ENCODE measurements at places on chromosomes 3 and 15.

- no peak for DNase-seq
These were observed 20.8 kb upstream of the APH1B start for GRCh38 chr15:63256433-63257274.

GRCh38 chr3:141402476-141403171 is 34.3 kb downstream of the ZBTB38 start:
- DNase-seq = peak; percentile 8

DNA sequence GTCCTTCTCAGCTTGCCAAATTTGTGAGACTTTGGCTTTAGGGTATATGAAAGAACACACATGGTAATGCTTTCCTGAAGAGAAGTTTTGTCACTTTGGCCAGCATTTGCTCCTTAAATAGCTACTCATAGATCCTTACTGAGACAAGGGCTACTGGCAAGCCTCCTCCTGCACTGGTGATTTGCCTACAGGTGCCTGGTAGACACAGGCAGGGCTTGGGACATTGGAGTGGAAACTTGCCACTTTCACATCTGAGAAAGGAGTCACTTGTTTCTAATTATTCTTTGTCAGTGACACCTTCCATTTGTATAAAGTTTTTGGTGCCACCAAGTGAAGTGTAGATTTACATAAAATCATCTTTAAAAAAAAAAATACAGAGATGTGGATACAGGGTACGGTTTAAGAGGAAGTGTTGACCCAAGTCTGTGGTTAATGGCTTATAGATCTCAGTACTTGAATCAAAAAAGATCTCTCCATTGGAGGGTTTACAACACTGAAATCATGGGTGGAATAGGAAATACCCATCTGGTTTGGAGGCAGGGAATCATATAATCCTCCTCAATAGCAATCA is 132.8 kb upstream of the GADL1 start:
- no peak for DNase-seq

- no peak for DNase-seq
These were observed 79.5 kb downstream of the SEMA6D start for GRCh38 chr15:47796830-47797229.

GRCh38 chr3:195182470-195182795 is 88.5 kb downstream of the XXYLT1 start:
- DNase-seq = no peak

- no peak for DNase-seq
These were observed at the start of gene SV2B for GRCh38 chr15:91099995-91100813. Gene SV2B (plus strand): TSS chr15:91100257. CDS start chr15:91226264, 126,007 bp downstream.

- DNase-seq = peak; percentile 33
These were observed 92.0 kb downstream of the SNRK start for GRCh38 chr3:43378066-43378935.

DNA sequence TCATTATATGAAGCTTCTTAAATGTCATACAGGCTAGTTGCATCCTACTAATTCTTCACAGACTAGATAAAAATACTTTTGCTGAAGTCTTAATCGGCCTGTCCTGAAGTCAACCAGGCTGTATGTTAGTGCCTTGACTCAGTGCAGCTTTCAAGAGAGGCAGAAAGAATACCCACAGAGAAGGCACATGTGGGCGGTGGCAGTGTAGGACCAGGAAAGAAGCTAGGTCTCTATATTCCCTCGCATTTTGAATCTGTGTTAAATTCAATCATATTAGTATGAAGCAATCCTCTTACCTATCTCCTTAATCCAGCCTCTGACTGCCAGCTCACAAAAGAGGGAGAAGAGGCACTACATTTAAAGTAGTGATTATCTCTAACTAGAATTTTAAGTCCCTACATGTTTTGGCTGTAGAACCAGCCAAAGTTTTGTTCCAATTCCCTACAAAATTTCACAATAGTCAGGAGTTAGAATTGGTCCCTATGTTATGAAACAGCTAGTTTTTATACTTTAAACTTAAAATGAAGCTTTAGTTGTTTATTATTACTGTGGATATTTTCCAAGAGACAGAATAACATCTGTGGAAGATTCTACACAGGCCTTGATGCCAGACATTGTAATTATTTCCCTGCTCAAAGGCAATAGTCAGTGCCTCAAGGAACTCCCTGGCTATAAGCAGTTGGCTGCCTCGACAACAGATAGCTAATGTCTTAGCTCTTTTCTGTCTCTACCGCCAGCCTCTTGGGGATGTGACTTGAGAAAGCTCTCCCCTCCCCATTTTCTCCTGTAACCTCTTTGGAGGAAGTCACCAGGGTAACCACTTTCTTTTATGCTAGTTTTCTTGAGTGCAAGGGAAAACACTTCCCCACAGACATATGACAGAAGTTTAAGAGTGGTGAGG is 31.9 kb downstream of the CRTC3 start:
- peak; percentile 53 for DNase-seq

DNA sequence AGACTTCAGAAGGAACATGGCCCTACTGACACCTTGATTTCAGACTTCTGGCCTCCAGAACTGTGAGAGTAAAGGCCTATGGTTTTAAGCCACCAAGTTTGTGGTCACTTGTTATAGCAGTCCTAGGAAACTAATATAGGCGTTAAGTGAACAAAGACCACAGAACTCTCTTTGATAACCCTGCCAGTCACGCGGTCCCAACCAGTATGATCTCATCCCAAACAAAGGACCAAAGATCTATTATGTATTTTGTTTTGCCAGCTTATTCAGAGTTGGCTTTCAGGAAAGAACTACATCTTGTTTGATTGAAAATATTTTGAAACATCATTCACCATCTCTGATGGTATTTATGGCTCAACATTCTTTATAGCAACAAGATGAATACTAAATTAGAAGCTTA is 294.4 kb upstream of the SLCO3A1 start:
- no peak for DNase-seq

GRCh38 chr3:117611211-117611610 is 901.6 kb downstream of the TUSC7 start:
- DNase-seq = no peak

- no peak for DNase-seq
These were observed 82.4 kb upstream of the ST3GAL6 start for GRCh38 chr3:98680723-98681122.

- no peak for DNase-seq
These were observed 655.2 kb upstream of the ADAMTS9 start for GRCh38 chr3:65343026-65343425.

DNA sequence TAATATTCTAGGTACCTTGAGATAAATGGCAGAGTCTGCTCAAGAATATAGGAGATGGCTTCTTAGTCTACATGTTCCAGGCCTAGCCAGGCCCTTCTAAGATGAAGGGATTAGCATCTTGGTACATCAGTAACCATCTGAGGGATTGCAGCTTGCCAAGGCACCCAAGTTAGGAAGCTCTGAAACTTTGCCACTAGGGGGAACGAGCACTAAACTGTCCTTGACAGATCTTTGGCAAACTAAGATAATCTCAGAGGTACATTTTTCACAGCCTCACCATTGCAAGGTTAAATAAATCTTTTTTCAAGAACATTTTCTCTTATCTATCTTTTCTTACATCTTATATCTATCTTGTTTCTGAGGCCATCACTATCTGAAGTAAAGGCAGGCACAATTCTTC is 351.2 kb downstream of the RAP2B start:
- DNase-seq = no peak

DNA sequence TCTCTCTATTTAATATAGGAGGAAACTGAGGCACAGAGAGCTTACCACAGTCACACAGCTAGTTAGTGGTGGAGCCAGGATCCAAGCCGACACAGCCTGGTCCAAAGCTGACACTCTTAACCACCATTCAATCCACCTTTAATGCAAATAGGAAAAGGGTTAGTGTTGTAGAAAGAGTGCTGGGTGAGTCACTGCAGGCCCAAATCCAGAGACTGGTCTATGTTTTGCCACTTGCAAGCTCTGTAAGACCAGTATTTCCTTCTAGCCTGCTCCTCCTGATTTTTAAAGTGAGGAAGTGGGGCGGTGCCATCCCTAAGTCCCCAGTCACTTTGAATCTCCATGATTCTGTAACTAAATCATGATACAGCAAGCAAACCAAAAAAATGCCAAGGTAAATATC is 111.0 kb downstream of the MECOM start:
- no peak for DNase-seq

DNA sequence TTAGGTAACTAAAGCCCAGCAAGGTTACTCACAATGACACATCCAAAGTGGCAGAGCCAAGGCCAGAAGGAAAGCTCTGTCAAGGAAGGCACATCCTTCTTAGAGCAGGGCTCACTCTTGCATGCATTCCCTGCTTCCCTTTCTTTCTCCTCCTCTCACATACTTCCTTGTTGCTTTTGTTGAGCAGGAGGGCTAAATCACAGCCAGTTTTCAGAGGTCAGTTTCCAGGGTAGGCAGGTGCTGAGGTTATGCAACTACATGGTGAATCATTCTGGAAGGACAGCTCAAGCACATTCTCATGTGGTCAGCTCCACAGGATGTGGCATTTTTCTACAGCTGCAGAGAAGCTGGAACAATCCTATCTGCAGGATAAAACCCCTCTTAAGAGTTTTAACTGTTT is 275.6 kb downstream of the ZNF621 start:
- DNase-seq = no peak

- no peak for DNase-seq
These were observed 20.3 kb upstream of the NECTIN3 start for GRCh38 chr3:111051354-111051753.

DNA sequence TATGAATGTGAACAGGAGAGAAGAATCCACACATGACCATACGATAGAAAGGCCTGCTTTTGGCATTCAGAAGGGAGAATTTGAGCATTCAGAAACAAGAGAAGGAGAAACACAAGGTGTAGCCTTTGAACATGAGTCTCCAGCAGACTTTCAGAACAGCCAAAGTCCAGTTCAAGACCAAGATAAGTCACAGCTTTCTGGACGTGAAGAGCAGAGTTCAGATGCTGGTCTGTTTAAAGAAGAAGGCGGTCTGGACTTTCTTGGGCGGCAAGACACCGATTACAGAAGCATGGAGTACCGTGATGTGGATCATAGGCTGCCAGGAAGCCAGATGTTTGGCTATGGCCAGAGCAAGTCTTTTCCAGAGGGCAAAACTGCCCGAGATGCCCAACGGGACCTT is 28.4 kb downstream of the RBM6 start:
- DNase-seq = no peak

GRCh38 chr3:88092270-88092669 is 33.2 kb downstream of the ZNF654 start:
- DNase-seq = no peak

DNA sequence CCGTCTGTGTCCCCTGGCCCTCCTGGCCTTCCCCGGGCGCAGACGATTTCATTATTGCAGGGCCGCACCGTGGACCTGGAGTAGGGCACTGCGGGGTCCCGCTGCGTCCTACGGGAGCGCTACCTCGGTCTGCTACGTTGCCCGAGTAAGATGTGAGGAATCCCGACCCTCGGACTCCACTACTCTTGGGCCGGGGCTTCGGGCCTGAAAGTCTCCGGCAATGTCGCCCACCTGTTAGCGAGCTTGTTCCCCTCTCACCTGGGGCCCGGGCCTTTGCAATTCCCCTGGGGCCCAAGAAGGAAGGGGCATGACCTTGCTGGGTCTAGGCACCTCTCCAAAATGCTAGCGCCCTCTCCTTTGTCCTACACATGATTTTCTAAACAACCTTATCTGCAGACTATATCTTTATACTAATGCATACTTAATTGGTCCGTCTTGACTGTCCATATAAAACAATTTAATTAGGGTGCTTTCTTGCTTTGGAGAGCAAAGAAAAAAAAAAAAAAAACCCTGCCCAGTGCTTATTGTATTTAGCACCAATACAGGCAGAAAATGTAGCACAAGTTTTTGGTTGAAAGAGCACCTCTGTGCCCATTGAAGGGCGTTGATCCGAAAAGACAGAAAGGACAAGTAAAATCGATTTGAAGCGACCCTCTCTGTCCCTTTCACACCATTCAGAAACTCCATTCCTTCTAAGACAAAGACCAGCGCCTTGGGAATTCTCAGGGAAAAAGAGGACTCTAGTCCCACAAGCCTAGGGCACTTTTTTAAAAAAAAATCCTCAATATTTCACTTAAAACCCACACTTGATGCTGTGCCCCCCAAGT is 7.0 kb upstream of the NR2F2 start:
- no peak for DNase-seq

DNA sequence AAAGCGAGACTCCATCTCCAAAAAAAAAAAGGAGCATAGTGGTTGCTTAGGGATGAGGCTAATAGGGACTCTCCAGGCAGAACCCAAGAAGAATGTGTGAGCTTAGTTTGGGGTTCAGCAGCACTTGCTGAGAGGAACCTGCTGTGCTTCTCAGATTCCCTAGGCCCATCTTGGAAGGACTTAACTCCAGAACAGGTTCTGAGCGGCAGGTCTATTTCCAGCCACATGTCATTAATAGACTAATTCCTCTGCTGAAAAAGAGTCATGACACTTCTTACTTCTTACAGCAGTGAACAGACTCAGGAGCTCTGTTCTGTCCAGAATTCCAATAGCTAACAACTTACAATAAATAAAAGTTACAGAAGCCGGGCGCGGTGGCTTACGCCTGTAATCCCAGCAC is 22.5 kb downstream of the RHOA start:
- no peak for DNase-seq

DNA sequence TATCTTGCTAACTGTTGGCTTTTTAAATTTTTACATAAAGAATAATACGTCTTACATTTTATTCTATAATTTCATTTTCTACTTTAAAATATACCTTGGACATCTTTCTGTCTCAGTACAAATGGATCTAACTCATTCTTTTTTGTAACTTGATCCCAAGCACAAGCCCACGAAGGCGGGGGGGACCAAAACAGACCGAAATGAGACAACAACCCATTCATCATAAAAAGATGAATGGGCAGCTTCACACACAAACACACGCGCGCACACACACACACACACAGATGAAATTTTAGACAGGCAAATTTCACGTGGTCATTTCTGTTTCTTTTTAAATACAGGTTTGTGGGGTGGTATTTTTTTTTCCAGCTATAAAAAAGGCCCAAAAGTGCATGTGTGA is 271.3 kb upstream of the TOPAZ1 start:
- no peak for DNase-seq

GRCh38 chr15:31551323-31551722 is 224.7 kb downstream of the KLF13 start:
- no peak for DNase-seq

- DNase-seq = no peak
These were observed 2.7 kb downstream of the SLC6A20 start for GRCh38 chr3:45793482-45794176.

- DNase-seq = no peak
These were observed 21.3 kb downstream of the RAB6B start for GRCh38 chr3:133874344-133874743.

GRCh38 chr15:96598514-96598913 is 268.0 kb downstream of the NR2F2 start:
- DNase-seq = no peak

DNA sequence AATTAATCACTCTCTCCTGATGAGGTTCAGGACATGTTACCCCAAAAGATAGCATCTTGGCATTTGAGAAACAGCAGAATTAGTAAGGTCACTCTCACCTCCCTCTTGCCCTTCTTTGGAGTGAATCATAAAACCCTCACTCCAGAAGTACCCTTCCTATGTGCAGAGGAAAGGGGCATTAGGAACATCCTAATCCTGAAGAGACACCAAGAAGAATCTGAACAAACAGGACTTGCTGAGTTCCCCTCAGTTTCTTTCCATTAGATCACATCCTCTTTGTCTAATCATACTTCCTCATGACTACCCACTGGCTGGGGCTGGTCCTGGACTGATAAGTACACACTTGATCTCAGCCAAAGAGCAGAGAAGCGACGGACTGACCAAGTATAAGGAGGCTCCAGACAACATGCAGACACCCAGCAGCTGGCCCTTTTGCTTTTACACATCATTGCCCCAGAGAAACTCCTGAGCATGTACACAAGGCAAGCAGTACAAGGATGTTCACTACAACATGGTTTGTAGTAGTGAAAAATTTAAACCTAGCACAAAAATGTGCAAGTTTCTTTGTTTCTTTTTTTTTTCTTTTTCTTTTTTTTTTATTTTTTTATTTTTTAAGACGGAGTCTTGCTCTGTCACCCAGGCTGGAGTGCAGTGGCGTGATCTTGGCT is 15.0 kb upstream of the TM6SF1 start:
- peak; percentile 49 for DNase-seq
